Left lung (tissue), 14 donors: ENCODE measurements at places on chromosomes 5 and 9. TPM values are rescaled to one million over a fixed set of nuclear protein-coding genes. Genes with fewer than 3 reads are reported as not detected.

GRCh38 chr5:88834499-88834898 lies 48.5 kb downstream of the MEF2C start:
- DNase-seq, result no peak
- H3K27ac ChIP-seq, result no peak overlapping the region
- H3K4me3 ChIP-seq, result no peak overlapping the region
- no peaks in the 10 kb centered on the region for H3K27me3 ChIP-seq
- no peaks in the 10 kb centered on the region for H3K36me3 ChIP-seq

ADAMTSL2 gene
- 17.3 TPM for total RNA-seq

SPINK13 gene
- not detected for total RNA-seq

DNA sequence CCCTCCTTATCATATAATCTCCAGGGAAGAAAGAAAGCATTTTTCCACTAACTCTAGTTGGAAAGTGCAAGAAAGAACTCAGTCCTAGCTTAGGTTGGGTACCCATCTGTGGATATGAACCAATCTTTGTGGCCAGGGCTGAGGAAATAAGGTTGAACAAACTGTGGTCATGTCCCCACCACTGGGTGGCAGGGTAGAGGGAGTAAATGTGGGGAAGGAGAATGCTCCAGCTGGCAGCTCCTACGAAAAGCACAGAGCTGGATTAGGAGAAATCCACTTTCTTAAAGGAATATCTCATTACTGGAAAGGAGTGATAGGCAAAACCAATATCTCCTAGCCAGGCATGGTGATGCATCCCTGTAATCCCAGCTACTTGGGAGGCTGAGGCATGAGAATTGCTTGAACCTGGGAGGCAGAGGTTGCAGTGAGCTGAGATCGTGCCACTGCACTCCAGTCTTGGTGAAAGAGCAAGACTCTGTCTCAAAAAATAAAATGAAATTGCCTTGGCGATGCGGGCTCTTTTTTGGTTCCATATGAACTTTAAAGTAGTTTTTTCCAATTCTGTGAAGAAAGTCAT lies 175.1 kb downstream of the CCDC192 start:
- peak; percentile 38 for DNase-seq
- H3K4me1 ChIP-seq, result peaks cover 3% of the 10 kb centered on the region
- H3K27me3 ChIP-seq, result no peaks in the 10 kb centered on the region
- no peak overlapping the region for H3K4me3 ChIP-seq

DNA sequence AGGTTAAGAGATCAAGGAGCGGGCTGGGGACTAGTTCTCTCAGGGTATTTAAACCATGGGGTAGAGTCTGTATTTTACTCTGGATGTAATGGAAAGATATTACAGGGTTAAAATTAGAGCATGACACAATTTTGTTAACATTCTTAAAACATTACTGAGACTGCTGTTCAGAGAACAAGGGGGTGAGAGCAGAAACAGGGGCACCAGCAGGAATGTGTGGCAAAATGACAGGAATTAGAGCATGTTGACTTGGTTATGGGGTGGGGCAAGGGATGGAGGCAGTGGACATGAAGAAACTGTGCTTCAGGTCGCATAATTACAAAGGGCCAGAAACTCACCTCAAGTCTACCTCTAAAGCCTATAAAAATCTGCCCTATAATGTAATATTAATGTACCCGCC lies 75.0 kb downstream of the TMEM232 start:
- no peaks in the 10 kb centered on the region for H3K4me1 ChIP-seq
- H3K27me3 ChIP-seq, result no peaks in the 10 kb centered on the region

GRCh38 chr9:93431539-93432105 lies 19.9 kb upstream of the FAM120A start:
- no peak overlapping the region for H3K4me3 ChIP-seq
- no peaks in the 10 kb centered on the region for H3K27me3 ChIP-seq
- H3K4me1 ChIP-seq, result no peaks in the 10 kb centered on the region
- H3K27ac ChIP-seq, result no peak overlapping the region
- DNase-seq, result no peak

GRCh38 chr5:31944684-31945445 lies 229.3 kb downstream of the GOLPH3 start:
- no peak for DNase-seq
- H3K27me3 ChIP-seq, result no peaks in the 10 kb centered on the region
- H3K36me3 ChIP-seq, result no peaks in the 10 kb centered on the region

DNA sequence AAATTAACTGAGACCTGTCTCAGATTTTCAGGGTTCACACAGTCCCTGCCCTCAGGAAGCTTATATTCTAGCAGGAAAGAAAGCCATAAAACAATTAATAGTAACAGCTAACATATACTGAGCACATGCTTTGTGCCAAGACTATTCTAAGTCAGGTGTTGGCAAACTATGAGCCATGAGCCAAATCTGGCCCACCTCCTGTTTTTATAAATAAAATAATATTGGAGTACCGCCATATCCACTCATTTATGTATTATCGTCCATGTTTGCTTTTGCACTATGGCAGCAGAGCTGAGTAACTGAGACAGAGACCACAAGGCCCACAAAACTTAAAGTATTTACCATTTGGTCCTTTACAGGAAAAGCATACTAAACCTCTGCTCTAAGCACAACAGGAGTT lies 83.3 kb upstream of the TRIO start:
- no peak overlapping the region for H3K4me3 ChIP-seq
- no peaks in the 10 kb centered on the region for H3K27me3 ChIP-seq
- no peak for DNase-seq
- H3K27ac ChIP-seq, result no peak overlapping the region

GRCh38 chr9:29322240-29322639 lies 1749.0 kb upstream of the C9orf72 start:
- no peak overlapping the region for H3K27ac ChIP-seq
- no peaks in the 10 kb centered on the region for H3K27me3 ChIP-seq
- no peak for DNase-seq
- H3K4me3 ChIP-seq, result no peak overlapping the region
- no peaks in the 10 kb centered on the region for H3K4me1 ChIP-seq

FSTL4 gene
- total RNA-seq, result 2.9 TPM

DNA sequence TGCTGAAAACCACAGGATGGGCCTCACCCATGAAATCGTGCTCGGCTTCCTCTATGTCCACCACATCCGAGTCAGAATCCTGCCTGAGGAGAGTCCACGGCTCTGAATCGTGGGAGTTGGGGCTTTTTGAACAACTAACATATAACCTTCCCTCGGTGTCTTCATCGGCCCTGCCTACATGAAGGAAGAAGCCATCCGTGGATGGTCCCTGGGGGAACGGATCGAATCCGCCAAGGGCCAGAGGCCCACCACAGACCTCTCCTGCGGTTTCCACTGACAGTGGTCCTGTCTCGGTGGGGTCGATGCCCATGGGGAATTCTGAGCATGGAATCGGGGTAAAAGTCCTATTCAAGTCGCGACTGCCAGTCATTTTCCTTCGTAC lies 85.0 kb downstream of the CAMSAP1 start:
- no peak overlapping the region for H3K4me3 ChIP-seq
- H3K4me1 ChIP-seq, result no peaks in the 10 kb centered on the region
- H3K27ac ChIP-seq, result no peak overlapping the region
- H3K27me3 ChIP-seq, result no peaks in the 10 kb centered on the region

RFESD gene
- 2.7 TPM for total RNA-seq

DNA sequence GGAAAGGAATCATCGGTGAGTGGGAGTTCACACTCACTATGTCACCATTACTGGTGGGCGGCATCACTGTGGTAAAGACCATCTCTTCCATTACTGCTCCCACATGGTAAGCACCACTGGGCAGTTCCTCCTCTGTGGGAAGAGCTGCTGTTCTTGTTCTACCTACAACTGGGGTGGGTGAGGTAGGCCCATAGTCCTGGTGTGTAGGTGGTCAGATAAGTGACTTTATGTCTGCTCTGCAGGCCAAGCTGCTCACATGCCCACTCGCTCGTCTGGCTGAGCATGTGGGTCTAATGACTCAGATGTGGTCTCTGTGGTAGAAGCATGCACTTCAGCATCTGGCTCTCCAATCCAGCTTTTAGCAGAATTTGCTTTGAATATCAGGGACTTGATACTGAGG lies 82.9 kb downstream of the TMEM215 start:
- no peaks in the 10 kb centered on the region for H3K4me1 ChIP-seq
- no peak for DNase-seq
- no peak overlapping the region for H3K27ac ChIP-seq
- no peak overlapping the region for H3K4me3 ChIP-seq
- H3K27me3 ChIP-seq, result no peaks in the 10 kb centered on the region

TBC1D2 gene
- total RNA-seq, result 87.4 TPM

DNA sequence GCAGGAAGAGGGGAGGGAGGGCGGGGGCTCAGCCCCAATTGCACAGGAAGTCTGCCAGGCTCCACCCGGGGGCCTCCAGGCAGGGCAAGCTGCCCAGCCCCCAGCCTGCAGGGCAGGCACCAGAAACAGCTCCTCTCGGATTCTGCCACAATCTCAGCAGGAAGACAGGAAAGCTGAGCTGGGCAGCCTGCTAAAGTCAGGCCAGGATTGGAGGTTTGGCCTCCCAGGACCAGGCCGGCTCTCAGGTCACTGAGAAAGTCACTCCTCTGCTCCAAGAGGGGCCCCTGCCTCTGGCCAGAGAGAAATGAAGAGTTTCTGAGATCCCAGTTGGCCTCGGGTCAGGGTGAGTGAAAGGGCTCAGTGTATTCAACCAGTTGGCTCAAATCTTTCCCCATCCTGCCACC lies 54.6 kb upstream of the STXBP1 start:
- no peak for DNase-seq
- peak overlapping the region; percentile 80 for H3K27ac ChIP-seq
- no peaks in the 10 kb centered on the region for H3K27me3 ChIP-seq
- H3K4me3 ChIP-seq, result no peak overlapping the region

DNA sequence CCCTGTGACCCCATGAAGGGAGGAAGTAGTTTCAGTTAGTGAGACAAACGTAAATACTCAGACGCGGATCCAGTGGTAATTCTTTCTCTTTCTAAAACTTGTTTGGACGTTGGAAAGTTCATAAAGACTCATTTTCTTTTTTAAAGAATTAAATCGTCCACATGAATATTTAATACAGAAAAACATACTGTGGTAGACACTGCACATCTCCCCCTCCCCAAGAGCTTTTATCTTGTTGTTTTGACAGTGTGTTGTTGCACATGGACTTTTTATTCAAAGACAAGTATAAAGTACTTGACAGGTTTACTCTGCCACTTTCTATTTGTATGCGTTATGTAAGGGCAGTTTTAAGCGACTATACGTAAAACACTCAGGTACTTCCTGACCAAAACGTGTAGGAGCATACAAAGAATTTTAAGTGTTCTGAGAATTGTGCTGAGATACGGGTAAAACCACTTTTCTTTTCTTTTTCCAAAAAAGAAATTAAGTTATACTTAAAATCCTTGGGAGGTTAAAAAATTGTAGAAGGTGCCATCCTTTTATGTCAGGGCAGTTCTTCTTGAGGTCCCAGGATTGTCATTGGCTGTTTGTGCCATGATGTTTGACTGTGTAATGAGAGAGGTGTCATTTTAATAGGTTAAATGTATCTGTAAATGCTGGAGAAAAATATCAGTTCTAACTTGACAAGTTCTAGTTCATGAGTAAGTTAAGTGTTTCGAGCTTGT lies 1.3 kb downstream of the NIPBL start:
- H3K4me1 ChIP-seq, result peaks cover 63% of the 10 kb centered on the region
- no peak for DNase-seq
- no peaks in the 10 kb centered on the region for H3K27me3 ChIP-seq
- peak overlapping the region; percentile 98 for H3K27ac ChIP-seq
- peak overlapping the region; percentile 72 for H3K4me3 ChIP-seq

CSF1R gene
- total RNA-seq, result 52.8 TPM

DNA sequence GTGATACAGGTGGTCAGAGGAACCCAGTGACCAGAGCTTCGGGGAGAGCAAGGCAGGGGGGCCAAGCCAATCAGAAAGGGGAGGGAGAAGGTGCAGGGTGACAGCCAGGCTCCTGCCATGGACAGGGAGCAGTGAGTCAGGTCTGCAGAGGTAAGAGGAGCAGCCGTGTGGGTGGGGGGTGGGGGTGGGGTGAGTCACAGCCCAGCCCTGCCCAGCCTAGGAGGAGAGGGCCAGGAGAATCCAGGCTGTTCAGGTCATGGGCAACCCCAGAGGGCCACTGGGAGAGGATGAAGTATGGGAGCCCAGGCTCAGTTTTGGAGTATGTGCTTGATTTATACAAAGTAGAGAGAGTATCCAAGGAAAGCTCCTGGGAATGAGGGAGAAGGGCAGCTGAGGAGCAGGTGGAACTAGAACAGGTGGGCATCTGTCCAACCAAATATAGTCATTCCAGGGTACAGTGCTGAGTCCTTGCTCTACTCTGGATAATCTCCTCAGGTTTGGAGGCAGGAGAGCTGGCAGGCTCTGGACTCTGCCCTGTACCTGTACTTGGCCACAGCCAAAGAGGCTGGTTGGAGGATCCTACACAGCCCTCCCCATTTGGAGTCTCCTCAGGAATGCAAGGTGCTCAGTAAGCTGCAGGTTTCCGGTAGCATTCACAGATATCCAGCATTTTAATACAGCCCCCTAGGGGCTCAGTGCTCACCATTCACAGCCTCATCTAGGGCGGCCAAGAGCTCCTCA lies 1.6 kb downstream of the HBEGF start:
- H3K27ac ChIP-seq, result no peak overlapping the region
- no peak for DNase-seq
- no peaks in the 10 kb centered on the region for H3K27me3 ChIP-seq
- H3K4me3 ChIP-seq, result peak overlapping the region; percentile 97
- no peaks in the 10 kb centered on the region for H3K36me3 ChIP-seq

GRCh38 chr9:107224252-107224651 lies 58.8 kb upstream of the RAD23B start:
- no peak overlapping the region for H3K4me3 ChIP-seq
- no peaks in the 10 kb centered on the region for H3K27me3 ChIP-seq
- H3K4me1 ChIP-seq, result no peaks in the 10 kb centered on the region
